Uterine smooth muscle cell (primary cell): ENCODE measurements at places on chromosomes 2 and 18. TPM values are rescaled to one million over a fixed set of nuclear protein-coding genes. Genes with fewer than 3 reads are reported as not detected.

Gene ERFE
- 2.1 and 3.1 TPM in 2 replicates for total RNA-seq

Gene DYSF
- 0.66 and 1.00 TPM in 2 replicates for total RNA-seq

Gene HMSD
- 0.25 and 0.89 TPM in 2 replicates for total RNA-seq

Gene GREB1
- total RNA-seq: 1.8 and 3.0 TPM in 2 replicates

Gene FOXD4L1
- 0.12 TPM in 1 of 2 replicates, not detected in the other for total RNA-seq

Gene GKN1
- total RNA-seq: not detected in 2 replicates

Gene FTCDNL1
- total RNA-seq: 1.3 and 4.1 TPM in 2 replicates

Gene IL37
- 0.22 TPM in 1 of 2 replicates, not detected in the other for total RNA-seq

Gene ABCB11
- not detected in 2 replicates for total RNA-seq

Gene CFC1
- not detected in 2 replicates for total RNA-seq

Gene ALKAL2
- not detected in 2 replicates for total RNA-seq

Gene NT5C1B
- total RNA-seq: 0.33 TPM in 1 of 2 replicates, not detected in the other

Gene TFCP2L1
- total RNA-seq: under 0.01 TPM in 2 replicates

Gene CHRND
- total RNA-seq: not detected in 2 replicates

Gene PRSS56
- not detected in 2 replicates for total RNA-seq

Gene ALLC
- 0.25 TPM in 1 of 2 replicates, not detected in the other for total RNA-seq

Gene NCOA1
- total RNA-seq: 9.8 and 15.2 TPM in 2 replicates

Gene SLC14A1
- total RNA-seq: 13.3 and 34.7 TPM in 2 replicates

Gene MALL
- 18.1 and 59.2 TPM in 2 replicates for total RNA-seq

Gene ESPNL
- 4.5 and 9.2 TPM in 2 replicates for total RNA-seq

Gene ITGA6
- total RNA-seq: 149 and 263 TPM in 2 replicates

Gene AMER3
- not detected in 2 replicates for total RNA-seq

Gene EIF5B
- 28.1 and 37.7 TPM in 2 replicates for total RNA-seq

Gene TAF4B
- total RNA-seq: 2.3 and 3.1 TPM in 2 replicates

Gene LANCL1
- total RNA-seq: 43.6 and 44.1 TPM in 2 replicates

Gene PPP1CB
- total RNA-seq: 260 and 278 TPM in 2 replicates

Gene GPR55
- total RNA-seq: under 0.01 TPM in 1 of 2 replicates, not detected in the other

Gene MFSD2B
- total RNA-seq: under 0.01 and 0.11 TPM in 2 replicates
